T-helper 2 cell (primary cell): ENCODE measurements at places on chromosomes 3 and 15.

- no peak for DNase-seq
Measured at GRCh38 chr3:49119439-49119838, 1.2 kb downstream of the USP19 start.

GRCh38 chr15:89837134-89837829 is 22.6 kb upstream of the ANPEP start:
- no peak for DNase-seq

DNA sequence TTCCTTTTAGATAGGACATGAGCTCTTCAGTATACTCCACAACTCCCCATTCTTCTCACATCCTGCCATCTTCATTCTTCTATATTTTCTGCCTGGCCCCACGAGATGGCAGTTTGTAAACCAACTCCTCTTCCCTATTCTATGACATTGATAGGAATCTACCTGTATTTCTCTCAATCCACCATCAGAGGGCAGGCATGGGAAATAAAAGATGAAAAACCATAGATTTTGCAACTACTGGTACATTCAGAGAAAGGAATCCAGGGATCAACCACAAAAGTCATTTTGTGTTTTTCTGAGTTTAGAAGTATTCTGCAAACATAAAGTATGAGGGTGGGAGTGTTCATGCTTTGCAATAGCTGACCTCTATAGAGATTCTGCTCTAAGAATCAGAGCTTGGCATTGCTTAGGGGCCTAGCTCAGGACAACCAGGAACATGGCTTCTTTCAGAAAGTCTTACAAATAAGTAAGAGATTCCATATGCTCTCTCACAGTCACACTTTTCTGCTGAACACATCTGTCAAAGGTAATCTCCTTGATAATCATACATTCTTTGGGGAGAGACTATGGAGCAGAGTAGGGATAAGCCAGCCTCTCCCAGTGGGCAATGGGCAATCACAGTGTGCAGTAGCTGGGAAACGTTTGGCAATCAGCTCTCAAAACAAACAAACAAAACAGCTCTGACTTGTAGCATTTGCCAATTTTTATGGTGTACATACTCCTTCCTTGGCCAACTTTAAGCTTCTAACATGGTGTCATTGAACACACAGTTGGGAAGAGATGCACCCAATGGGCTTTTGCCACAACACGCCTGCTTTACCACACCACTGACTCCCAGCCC is 43.1 kb upstream of the SLC25A36 start:
- DNase-seq, result no peak

- no peak for DNase-seq
Measured at GRCh38 chr15:34336991-34337556, 507 bp downstream of the SLC12A6 start.

DNA sequence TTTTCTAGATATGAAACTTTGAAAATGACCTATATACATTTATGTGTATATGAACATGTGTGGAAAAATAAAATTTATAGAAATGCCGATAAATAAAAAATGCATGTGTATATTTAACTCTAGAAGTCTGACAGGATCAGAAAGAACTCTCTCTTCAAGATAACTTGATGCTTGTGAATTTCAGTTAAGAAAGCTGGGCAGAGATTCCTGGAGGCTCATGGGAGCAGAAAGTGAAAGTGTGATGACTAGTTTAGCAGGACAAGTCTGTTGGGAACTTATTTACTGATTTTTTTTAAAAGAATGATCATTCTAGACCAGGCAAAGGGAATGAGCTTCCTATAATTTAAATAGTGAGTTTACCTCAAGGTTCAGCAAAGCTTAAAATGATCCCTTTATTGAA is 81.5 kb upstream of the KCNAB1 start:
- no peak for DNase-seq

DNA sequence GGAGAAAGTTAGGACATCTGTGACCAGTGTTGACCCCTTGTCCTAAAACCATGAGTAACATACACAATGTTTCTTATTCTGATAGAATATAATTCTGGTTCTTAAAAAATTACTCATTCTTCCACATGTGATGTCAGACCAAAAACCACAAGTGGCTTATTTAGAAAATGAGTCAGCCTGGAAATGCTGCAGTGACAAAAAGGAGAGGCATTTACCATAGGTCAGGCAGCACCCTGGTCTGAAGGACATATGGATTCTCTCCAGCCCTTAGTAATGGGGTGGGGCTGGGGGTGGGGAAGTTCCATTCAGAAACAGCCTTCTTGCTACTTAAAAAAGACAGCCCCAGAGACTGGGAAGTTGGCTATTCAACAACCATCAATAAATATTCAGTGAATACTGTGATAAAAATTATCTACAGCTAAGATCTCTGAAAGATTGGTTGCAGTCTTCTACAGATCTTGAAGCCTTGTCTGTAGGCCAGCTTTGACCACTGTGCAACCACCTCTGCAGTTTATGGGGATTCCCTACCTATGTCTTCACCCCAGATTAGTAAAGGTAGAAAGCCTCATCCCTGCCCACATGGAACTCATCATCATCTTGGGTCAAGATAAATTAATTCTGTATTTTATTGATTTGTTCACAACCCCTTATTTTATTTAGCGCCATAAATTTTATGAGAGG is 34.9 kb upstream of the TIMP4 start:
- DNase-seq, result peak; percentile 84

DNA sequence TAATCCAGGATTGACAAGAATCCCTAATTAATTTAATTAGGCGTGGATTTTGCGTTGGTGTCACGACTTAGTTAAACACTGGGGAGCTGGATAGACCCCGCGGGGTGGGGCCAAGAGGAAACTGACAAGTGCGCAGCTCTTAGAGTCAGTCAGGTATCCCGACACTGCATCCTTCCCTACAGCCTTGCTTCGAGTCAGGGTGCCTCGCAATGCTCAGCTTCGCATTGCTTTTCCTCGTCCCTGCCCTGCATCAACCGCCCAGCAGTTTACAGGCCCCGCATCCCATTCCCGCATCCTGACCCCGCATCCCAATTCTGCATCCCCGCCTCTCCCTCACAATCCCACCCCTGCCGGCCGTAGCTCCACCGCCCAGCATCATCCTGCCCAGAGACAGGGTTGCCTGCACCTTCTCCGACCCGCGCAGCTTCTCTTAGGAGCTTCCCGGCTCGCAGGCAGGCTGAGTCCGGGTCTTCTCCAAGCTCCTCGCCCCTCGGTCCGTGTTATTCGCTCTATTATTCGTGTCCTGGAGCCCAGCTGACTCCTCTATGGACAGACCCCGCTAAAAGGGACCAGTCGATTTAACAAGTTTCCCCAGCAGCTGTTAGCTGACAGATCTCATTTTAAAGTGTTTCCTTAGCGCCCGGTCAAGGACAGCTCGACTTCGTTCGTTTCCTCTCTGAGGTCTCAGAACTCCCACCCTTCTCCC is 699 bp upstream of the SHOX2 start:
- no peak for DNase-seq

GRCh38 chr15:92747047-92747446 is 91.5 kb upstream of the FAM174B start:
- no peak for DNase-seq

GRCh38 chr15:94761574-94761973 is 530.2 kb downstream of the MCTP2 start:
- no peak for DNase-seq

- DNase-seq, result no peak
Measured at GRCh38 chr3:192090586-192090985, 629.6 kb downstream of the PYDC2 start.

- no peak for DNase-seq
Measured at GRCh38 chr3:74443102-74443501, 171.4 kb downstream of the CNTN3 start.

DNA sequence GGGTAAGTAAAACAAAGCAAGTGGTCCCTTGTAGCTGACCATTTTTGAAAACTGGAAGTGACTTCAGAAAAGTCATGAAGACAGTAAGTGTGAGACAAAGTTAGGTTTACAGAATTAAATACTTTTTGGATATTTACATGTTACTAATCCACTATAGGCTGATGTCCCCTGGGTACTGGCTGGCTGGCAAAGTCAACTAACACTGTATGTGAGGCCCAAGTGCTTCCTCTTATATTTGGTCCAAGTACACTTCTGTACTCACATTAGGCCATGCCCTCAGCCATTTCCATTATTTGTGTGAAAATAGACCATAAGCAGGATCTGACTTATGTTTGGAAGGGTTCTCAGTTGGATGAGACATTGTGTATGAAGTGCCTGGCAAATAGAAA is 5.5 kb upstream of the LEKR1 start:
- DNase-seq, result no peak

DNA sequence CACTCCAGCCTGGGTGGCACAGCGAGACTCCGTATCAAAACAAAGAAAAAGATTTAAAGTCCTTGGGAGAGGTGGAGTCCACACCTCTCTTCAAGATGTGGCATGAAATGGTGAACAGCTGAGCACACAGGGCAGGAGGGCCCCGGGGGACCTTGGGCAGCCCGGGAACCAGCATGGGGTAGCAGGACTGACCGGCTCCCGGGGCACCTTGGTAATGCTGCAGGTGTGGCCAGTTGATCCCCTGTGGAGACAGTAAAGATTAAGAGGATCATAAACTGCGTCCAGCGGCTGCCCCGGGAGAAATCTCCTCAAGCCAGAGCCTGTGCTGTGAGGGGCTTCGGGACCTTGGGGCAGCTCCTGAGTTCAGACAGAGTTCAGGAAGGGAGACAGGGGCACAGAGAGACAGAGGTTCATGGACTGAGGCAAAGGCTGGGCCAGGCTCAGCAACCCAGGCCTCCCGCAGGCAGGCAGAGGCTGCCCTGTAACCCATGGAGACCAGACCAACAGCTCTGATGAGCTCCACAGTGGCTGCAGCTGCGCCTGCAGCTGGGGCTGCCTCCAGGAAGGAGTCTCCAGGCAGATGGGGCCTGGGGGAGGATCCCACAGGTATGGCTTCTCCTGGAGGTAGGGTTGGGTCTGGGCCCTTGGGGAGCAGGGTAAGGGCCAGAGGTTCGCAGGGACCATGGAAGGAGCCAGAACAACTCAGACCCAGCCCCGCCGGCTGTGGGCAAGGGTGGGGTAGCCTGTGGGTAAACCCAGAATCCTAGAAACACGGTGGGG is at the start of gene NR2E3:
Gene NR2E3, plus strand, starts transcription at position 299 of the 780 bp plus-strand sequence. Its CDS starts 190 bp downstream, at position 489.
- no peak for DNase-seq

DNA sequence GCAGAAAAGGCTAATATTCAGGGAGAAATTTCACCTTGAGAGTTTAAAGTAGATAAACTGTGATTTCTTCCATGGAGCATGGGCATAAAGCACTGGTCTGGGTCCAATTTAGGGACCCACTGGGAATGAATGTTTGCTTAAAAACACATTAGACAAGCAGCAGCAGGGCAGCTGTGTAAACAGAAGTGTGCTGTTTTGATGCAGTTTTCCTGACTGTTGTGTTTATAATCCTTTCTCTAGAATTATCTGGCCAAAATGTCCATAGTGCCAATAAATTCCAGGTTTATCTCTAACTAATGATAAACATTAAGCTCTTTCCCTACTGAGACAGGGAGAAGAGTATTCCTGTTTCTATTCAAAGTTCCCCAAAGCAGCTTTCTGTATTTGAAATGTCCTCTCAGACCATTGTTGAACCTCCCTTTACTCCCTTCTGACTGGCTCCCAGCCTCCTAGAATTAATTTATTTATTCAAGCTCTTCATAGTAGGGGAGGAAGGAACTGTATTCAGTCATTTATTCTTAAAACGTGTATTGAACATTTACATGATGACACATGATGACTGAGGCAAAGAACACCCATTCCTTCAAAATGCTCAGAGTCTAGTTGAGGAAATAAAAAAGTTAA is 7.0 kb upstream of the TM4SF18 start:
- DNase-seq, result no peak

GRCh38 chr3:71124048-71124447 is 459.5 kb downstream of the FOXP1 start:
- DNase-seq, result no peak

- no peak for DNase-seq
Measured at GRCh38 chr3:99500485-99500884, 137.9 kb upstream of the COL8A1 start.

- no peak for DNase-seq
Measured at GRCh38 chr15:100772892-100773520, 106.6 kb upstream of the ALDH1A3 start.

DNA sequence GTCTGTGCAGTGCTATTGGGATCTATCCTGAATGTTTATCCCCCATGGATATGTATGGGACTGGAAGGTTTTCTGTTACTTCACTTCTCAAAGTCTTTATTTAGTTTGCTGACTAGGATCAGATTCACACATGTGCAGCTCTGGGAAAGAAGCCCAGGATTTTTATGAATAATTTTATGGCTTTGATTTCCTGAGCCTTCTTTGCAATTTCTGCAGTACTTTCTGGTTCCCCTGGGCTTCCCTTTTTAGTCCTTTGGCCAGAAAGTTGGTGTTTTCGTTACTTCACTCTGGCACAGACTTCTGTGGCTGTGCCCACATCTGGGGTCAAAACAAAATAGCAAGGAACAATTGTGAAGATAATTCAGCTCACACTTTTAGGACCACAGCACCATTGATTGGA is 721.0 kb downstream of the OTOL1 start:
- no peak for DNase-seq

GRCh38 chr3:194178669-194179068 is 42.7 kb downstream of the HES1 start:
- no peak for DNase-seq

DNA sequence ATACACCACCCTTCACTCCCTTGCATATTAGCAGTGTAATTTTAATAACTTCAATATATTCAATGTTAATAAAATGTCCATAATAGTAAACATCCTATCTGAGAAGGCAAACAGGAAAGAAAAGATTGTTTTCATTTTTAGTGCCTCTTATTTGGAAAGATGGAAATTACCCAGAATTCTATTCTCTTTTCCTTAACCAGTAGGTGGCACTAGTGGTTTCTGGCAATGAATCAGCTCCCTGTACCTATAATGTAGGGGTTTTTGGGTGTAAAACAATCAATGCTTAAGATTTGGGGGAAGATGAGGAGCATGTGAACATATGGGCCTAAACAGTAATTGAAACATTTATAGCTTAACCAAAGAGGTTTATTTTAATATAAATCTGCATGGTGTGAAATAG is 5.7 kb upstream of the SEMA6D start:
- no peak for DNase-seq

DNA sequence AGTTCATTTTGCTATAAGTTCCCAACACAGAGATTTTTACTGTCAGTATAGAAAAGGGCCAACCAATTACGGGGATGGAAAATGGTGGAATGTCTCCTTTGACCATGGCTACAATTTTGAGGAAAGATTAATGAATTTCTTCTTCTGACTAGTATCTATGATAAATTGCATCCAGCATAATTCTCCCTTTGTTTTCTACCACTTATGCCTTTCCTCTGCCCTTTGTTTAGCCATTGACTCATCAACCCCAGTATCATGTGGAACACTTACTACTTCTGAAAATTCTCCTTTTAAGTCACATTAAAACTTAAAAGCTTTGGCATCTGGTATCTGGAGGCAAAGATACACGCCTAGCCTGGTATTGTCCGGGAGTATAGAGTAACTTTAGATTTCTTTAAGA is 92.9 kb upstream of the CADPS start:
- no peak for DNase-seq

GRCh38 chr3:170410428-170411029 is 8.1 kb upstream of the CLDN11 start:
- no peak for DNase-seq

- DNase-seq, result no peak
Measured at GRCh38 chr15:85704720-85705429, 89.8 kb downstream of the KLHL25 start.
